Stimulated activated memory B cell treated with anti-CD40 and anti-IgM and Interleukin-4, amounts not matched to agents 10 μg/mL and 1 μg/mL and 100 μg/mL, for 72 hours (primary cell): ENCODE measurements at places on chromosomes 13 and 19.

DNA sequence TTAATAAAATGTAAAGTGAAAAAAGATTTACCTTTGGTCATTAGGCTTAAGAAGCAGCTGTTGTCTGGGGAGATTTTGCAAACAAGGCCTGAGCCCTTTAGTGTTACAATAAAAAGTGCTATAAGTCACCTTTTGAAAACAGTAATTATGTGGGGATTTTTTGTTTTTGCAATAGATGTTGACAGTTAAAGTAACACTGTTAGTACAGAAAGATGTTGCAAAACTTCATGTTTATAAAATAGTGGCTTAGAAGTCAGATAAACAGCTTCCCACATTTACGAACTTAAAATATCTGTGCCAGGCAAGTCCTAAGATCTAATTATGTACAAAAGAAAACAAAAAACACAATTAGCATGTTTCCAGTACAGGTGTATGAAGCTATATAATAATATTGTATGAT lies 138.0 kb upstream of the IRS2 start:
- no peaks in the 10 kb centered on the region for H3K4me1 ChIP-seq
- H3K27ac ChIP-seq, result no peak overlapping the region
- H3K27me3 ChIP-seq, result no peaks in the 10 kb centered on the region
- no peaks in the 10 kb centered on the region for H3K36me3 ChIP-seq
- H3K4me3 ChIP-seq, result no peak overlapping the region

DNA sequence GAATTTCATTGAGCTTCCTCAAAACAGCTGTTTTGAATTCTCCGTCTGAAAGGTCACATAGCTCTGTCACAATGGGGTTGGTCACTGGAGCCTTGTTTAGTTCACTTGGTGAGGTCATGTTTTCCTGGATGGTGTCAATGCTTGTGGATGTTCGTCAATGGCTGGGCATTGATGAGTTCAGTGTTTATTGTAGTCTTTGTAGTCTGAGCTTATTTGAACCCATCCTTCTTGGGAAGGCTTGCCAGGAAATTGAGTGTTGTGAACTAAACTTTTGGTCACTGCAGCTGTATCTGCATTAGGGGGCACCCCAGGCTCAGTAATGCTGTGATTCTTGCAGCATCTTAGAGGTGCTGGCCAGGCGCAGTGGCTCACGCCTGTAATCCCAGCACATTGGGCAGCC lies 22.0 kb downstream of the BLOC1S3 start:
- no peak overlapping the region for H3K4me3 ChIP-seq
- H3K36me3 ChIP-seq, result peaks cover 14% of the 10 kb centered on the region
- ATAC-seq, result no peak

GRCh38 chr13:23921451-23921888 lies 24.2 kb upstream of the C1QTNF9B start:
- ATAC-seq, result no peak
- H3K36me3 ChIP-seq, result no peaks in the 10 kb centered on the region
- H3K27me3 ChIP-seq, result peaks cover 39% of the 10 kb centered on the region
- H3K4me1 ChIP-seq, result no peaks in the 10 kb centered on the region
- no peak overlapping the region for H3K27ac ChIP-seq

DNA sequence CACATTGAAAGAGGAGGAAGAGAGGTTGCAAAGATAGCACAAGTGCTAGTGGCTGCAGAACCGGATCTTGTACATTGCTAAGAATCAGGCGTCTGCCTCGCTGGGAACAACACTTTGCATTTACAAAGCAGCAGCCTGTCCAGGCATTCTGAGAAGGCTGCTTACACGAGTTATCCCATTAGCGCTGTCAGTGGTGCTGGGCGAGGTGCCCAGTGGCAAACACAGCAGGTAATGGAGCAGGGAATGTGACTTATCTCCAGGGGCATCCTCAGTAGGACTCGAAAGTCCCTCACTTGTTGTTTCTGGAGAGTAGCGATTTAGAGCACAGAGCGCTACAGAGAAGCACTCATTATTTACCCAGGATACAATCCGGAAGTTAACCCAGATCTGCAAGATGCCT lies 209.6 kb downstream of the OLFM4 start:
- H3K4me3 ChIP-seq, result no peak overlapping the region
- no peaks in the 10 kb centered on the region for H3K27me3 ChIP-seq
- no peak for ATAC-seq

GRCh38 chr19:14112809-14113385 lies 4.7 kb downstream of the PRKACA start:
- peaks cover 36% of the 10 kb centered on the region for H3K4me1 ChIP-seq
- no peaks in the 10 kb centered on the region for H3K27me3 ChIP-seq
- H3K27ac ChIP-seq, result no peak overlapping the region
- no peak for ATAC-seq

- no peak overlapping the region for H3K4me3 ChIP-seq
- H3K4me1 ChIP-seq, result peaks cover 17% of the 10 kb centered on the region
- H3K27me3 ChIP-seq, result peaks cover 37% of the 10 kb centered on the region
Observed at GRCh38 chr13:110509971-110510786, 51.3 kb downstream of the RAB20 start.

DNA sequence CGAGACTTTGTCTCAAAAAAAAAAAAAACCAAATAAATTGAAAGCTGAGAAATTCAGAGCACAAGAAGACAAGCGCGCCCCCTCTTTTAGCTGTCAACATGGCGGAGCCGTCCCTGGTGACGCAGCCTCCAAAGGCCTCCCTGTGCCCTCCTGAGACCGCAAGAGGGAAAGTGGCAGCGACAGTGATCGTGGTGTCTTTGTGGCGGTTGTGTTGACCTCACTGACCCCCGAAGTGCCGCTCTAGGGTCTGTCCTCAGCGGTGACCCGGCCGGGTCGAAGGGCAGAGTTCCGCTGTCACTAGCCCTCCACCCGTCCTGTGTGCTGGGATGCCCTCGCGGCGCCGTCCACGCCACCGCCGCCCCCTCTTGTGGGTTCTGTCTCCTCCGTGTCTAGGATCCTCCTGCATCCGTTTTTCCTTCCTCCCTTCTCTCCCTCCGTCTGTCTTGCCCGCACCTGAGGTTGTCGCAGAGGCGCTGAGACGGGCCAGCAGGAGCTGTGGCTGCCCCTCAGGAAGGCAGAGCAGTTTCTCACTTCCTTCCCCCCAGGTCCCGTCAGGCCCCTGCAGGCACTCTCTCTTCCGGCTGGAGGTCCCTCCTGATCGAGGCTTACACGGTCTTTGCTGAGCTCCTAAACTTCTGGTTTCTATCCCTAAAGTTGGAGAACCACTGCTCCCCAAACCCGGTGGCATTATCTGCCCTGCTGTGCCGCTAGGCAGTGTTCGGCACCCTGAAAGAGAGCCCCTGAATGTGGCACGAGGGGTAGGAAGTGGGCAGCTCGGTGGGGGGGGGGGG lies 7.2 kb downstream of the UHRF1 start:
- ATAC-seq, result peak; percentile 71
- peak overlapping the region; percentile 90 for H3K27ac ChIP-seq
- H3K36me3 ChIP-seq, result no peaks in the 10 kb centered on the region

DNA sequence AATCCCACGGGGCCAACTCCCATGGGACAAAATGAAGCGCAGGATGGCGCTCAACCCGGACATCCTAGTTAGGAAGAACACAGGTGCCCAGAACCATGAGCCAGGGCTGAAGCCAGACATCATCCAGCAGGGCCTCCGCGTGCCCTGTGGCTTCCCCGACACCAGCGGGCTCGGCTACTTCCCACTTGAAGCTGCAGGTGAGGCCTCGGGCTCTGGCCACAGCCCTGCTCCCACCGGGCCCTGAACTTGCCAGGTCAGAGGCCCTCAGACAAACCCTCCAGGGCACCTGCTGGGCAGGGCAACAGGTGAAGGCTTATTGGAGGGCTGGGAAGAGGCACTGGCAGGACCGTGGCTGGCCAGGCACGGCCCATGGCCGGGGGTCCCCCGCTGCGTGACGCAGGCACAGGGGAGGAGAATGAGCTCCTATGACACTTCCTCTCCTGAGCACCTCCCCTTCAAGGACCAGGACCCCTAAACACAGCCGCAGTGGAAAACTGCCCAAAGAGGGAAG lies 117.7 kb downstream of the STK24 start:
- H3K4me3 ChIP-seq, result no peak overlapping the region
- no peaks in the 10 kb centered on the region for H3K27me3 ChIP-seq
- peaks cover 17% of the 10 kb centered on the region for H3K4me1 ChIP-seq
- no peak for ATAC-seq

DNA sequence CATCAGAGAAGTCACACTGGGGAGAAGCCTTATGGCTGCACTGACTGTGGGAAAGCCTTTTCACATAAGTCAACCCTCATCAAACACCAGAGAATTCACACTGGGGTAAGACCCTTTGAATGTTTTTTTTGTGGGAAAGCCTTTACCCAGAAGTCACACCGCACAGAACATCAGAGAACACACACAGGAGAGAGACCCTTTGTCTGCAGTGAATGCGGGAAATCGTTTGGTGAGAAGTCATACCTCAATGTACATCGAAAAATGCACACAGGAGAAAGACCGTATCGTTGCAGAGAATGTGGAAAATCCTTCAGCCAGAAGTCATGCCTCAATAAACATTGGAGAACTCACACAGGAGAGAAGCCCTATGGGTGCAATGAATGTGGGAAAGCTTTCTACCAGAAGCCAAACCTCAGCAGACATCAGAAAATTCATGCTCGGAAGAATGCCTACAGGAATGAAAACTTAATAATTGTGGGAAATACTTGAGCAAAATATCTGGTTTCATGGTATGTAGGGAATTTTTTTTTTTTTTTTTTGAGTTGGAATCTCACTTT lies 30.7 kb downstream of the ZNF793 start:
- no peaks in the 10 kb centered on the region for H3K4me1 ChIP-seq
- ATAC-seq, result no peak
- H3K27me3 ChIP-seq, result no peaks in the 10 kb centered on the region
- peaks cover 60% of the 10 kb centered on the region for H3K36me3 ChIP-seq

DNA sequence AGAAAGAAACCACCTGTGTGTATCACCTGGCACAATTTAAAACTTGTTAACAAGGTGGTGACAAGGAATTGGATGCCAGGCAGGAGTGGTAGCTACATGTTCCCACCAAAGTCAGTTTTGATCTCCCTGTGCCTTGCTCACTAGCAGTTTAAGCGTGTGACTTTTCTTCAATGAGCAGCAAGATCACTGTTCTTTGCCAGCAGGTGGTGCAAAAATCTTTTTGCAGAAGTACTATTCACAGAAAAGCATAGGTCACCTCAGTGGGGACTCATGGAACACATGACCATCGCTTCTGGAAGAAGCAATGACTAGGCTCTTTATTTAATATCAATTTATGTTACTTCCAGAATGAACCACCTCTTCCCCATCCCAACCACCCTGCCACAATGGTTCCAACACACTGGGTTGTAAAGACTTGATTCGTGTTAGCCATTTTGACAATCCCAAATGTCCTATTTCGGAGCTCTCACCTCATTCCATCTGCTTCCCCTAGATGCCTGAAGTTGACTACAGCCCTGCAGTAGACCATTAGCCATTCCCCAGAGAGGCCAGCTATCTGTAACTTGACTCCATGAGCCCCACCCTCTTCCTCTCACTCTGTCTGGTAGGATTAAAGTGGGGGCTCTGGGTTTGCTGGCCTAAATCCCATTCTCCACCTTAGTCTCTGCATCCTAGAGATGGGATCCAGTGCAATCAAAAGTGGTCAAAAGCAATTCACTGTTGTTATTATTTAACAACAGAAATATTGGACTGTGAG lies 59.1 kb upstream of the TNFRSF19 start:
- no peak for ATAC-seq
- H3K27ac ChIP-seq, result no peak overlapping the region
- H3K27me3 ChIP-seq, result peaks cover 35% of the 10 kb centered on the region
- H3K4me1 ChIP-seq, result no peaks in the 10 kb centered on the region
- no peaks in the 10 kb centered on the region for H3K36me3 ChIP-seq
- no peak overlapping the region for H3K4me3 ChIP-seq

DNA sequence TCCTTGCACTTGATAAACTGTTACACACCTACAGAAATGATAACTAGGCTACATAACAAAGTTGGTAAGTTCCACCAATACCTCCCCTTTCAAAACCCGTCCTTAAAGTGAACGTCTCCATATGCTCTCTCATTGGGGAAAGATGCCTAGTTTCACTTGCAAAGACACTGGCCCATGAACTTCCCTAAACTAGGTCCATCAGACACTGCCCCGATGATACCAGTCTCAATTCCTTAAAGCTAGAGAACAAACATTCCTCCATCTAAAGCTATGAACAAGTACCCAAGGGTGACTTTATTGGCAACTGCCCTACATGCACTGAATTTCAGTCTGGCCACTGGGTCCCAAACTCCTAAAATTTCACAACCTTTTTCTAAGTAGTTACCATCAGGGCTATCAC lies 39.9 kb downstream of the FOXO1 start:
- H3K4me3 ChIP-seq, result no peak overlapping the region
- peak overlapping the region; percentile 58 for H3K27ac ChIP-seq
- no peak for ATAC-seq

- no peaks in the 10 kb centered on the region for H3K36me3 ChIP-seq
- H3K4me1 ChIP-seq, result no peaks in the 10 kb centered on the region
- H3K27me3 ChIP-seq, result peaks cover 6% of the 10 kb centered on the region
- H3K4me3 ChIP-seq, result no peak overlapping the region
- no peak for ATAC-seq
Observed at GRCh38 chr13:113089693-113090414, 15.7 kb upstream of the F7 start.

DNA sequence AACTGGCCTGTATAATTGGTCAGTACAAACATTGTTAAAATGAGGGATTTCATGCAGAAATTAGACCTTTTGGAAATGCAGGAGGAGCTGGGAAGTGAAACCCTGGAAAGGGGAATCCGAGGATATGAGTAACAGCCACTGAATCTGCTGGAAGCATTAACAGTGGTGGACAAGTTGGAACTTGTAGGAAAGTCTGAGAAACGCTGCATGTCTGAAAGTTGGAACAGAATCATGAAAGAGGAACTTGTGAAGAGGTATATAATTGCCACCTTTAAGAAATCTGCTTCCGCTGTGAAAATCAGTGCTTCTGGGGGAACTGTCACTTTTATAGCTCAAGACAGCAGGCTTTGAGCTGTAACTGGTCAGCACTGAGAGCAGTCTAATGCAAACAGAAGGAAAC lies 716.5 kb upstream of the PRR20A start:
- H3K27me3 ChIP-seq, result no peaks in the 10 kb centered on the region
- H3K4me3 ChIP-seq, result no peak overlapping the region
- ATAC-seq, result no peak
- no peaks in the 10 kb centered on the region for H3K4me1 ChIP-seq
- H3K27ac ChIP-seq, result no peak overlapping the region

DNA sequence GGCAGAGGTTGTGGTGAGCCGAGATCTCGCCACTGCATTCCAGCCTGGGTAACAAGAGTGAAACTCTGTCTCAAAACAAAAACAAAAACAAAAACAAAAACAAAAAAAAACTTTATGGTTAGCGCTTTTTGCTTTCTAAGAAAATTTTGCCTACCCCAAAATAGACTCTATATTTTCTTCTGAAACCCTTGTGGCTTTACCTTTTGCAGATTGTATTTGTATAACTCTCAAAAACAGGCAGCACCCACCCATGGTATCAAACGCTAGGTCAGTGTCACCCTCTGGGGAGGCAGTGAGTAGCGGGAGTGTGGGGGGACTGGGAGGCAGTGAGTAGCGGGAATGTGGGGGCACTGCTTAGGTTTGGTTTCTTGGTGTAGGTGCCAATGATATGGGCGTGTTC lies 7.5 kb upstream of the SLC39A3 start:
- H3K36me3 ChIP-seq, result no peaks in the 10 kb centered on the region
- peaks cover 12% of the 10 kb centered on the region for H3K4me1 ChIP-seq
- H3K27ac ChIP-seq, result no peak overlapping the region
- H3K4me3 ChIP-seq, result no peak overlapping the region

- H3K27ac ChIP-seq, result no peak overlapping the region
- no peaks in the 10 kb centered on the region for H3K36me3 ChIP-seq
- peaks cover 13% of the 10 kb centered on the region for H3K27me3 ChIP-seq
- H3K4me1 ChIP-seq, result no peaks in the 10 kb centered on the region
Observed at GRCh38 chr19:32318884-32319520, 26.4 kb upstream of the ZNF507 start.
